ENCODE measurements at places on chromosomes 6 and 20. TPM values are rescaled to one million over a fixed set of nuclear protein-coding genes. Genes with fewer than 3 reads are reported as not detected.

The DEFB124 gene
- not detected for total RNA-seq

The MATN4 gene
- not detected for total RNA-seq

GRCh38 chr6:69907981-69908498, 41.7 kb downstream of the COL19A1 start:
- no peak for DNase-seq

The HLA-DQA1 gene
- 6.9 TPM for total RNA-seq

The HLA-DMB gene
- 15.7 TPM for total RNA-seq

DNA sequence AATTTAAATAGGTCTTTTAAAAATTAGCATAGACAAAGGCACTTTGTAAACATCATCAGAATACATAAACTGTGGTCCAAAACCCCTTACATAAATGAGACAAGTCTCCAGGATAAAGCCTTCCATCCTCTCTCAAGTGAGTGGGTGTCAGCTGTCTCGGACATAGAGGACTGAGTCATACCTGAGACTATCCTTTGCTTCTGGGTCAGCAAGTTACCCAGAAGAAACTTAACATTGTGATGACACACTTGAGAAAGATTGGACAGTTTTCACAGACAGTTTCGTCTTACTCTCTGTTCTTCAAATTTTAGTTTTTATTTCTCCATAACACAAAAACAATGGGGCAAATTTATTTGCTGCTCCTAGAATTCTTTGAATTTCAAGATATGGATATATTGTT, 838.0 kb downstream of the DHX35 start:
- no peak for DNase-seq

DNA sequence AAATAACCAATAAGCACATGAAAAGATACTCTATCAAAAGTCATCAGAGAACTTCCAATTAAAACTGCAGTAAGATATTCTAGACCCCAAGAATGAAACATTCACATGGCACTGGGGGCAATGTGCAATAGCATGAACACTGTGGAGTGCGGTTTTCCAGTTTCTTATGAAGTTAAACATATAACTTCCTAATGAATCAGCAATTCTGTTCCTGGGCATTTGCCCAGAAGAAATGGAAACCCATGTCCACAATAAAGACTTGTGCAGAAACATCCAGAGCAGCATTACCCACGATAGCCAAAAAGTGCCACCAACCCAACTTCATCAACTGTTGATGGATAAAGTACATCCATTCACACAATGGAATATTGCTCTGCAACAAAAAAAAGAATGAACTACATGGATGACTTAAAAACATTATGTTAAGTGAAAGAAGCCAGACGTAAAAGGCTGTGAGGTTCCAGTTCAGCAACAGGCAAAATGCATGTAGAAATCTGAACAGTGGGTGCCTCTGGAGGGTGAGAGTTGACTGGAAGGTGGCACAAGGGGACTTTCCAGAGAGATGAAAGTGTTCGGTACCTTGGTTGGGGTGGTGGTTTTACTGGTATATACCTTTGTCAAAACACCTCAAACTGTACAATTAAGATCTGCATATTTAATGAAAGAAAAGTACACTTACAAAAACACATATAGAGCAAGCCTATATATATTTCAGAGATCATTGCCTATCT, 207.2 kb upstream of the ECI2 start:
- no peak for DNase-seq

The TTPAL gene
- total RNA-seq, result 17.7 TPM

- no peak for DNase-seq
These were observed 340.4 kb downstream of the TPBG start for GRCh38 chr6:82704045-82704444.

DNA sequence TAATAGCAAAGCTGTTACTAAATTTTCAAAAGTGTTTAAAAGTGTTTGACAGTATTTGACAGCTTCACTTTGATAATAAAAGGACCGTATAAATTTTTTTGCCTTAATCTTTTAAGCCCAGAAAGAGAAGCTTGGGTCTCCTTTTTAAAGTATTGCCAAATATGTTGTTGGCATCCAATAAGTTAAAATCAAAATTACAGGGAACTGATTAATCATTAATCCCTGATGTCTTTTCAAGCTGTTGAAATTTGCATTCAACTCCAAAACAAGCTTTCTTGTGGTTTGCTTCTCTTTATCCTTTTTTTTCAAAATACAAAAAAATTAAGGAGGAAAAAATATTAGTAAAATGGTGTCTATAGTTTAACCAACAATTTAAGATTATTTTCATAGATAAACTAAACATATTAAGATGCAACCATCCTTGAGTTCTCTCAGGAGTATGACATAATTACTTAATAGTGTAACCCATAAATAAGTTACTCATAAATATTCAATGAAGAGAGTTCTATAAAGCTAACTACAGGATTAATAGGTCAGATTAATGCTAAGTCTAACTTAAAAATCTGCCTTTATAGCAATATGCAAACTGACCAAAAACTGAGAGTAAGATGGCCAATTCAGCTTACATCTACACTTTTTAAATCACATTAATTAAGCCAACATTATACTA, 27.0 kb upstream of the CALHM6 start:
- DNase-seq, result no peak

The FAM184A gene
- total RNA-seq, result 5.1 TPM

DNA sequence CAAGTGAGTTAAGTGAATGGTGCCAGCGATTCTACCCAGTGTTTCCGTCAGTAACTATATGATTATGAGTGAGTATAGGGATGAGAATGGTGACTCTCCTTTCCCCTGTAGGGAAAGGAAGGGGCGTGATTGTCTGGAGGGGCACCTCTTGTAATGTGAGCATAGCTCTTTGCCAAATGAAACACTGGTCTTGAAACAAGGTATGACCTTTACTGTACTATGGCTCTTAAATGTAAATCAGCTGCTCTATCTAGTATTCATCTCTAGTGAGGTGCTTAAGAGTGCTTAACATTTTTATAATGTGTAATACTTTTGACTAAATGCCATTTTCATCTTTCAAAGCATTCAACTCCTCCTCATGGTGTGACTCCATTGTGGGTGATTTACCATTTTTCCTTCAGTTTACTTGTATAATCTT, 11.0 kb downstream of the PANK2 start:
- no peak for DNase-seq

The SH3BGRL2 gene
- total RNA-seq, result 2.2 TPM

The NFATC2 gene
- 64.9 TPM for total RNA-seq

- DNase-seq, result no peak
These were observed 234.3 kb downstream of the ARHGAP18 start for GRCh38 chr6:129475477-129476247.

The CST8 gene
- total RNA-seq, result not detected

GRCh38 chr20:48066246-48066645, 281.0 kb upstream of the SULF2 start:
- no peak for DNase-seq

The HTR1E gene
- total RNA-seq, result not detected

The MMP24 gene
- not detected for total RNA-seq

DNA sequence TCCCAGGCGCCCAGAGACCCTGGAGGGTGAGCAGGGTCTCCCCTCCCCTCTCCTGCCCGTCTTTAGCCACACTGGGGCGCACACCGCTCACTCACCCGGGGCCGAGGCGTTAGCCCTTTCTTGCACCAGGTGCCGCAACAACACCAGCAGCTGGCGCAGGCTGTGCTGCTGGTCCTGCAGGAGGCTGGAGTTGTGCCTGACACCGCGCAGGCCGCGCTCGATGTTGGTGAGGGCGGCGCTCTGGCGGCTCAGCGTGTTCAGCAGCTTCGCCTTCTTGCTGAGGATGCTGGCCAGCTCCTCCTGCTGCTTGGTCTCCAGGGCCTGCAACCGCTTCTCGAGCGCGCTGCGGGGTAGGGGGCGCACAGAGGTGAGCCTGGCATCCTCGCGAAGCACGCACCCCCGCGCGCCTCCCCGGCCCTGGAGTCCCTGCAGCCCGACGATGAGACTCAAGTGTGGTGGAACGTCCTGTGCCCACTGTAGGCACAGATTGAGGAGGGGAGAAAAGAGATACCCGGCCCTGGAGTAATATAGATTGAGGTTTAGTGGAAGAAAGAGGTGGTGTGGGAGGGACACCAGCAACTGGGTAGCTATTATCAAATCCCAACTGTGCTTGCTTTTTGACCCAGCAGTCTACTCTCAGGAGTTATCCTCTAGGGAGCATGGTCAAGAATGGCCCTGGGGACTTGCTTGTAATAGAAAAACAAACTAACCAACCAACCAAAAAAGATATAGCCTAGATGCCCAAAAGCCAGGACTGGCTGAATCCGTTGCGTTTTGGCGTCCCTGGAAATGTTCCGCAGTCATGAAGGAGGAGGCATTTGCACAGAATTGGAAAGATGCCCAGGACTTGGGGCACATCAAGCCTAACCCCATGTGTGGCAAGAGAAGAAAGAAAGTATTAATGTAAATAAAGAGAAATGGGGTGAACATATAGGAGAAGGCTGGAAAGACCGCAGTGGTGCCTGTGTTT, 30.9 kb downstream of the ANGPT4 start:
- DNase-seq, result peak; percentile 6

- DNase-seq, result no peak
These were observed 2.1 kb downstream of the GABRR2 start for GRCh38 chr6:89313006-89313405.

DNA sequence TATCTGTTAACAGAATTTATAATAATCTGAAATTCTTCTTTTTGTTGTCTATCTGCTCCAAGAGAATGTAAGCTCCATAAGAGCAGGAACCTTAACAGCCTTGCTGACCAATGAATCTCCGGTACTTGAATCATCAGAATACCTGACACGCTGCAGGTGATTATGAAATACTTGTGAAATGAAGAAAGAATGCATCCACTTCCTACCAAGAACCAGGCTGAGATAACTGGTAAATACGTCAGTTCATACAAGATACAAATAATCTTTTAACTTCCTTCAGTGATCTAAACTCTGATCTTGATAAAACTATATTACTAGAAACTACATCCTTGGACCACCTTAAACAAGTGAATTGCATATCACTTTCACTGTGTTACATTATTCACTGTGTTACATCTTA, 116.2 kb downstream of the MAP3K5 start:
- DNase-seq, result no peak

GRCh38 chr20:23107466-23107865, 21.3 kb upstream of the CD93 start:
- no peak for DNase-seq

GRCh38 chr6:3712827-3713665, 38.5 kb downstream of the PXDC1 start:
- no peak for DNase-seq

- no peak for DNase-seq
These were observed 23.5 kb upstream of the MLIP start for GRCh38 chr6:54087721-54088120.
